ENCODE measurements at places on chromosomes 2 and 18. TPM values are rescaled to one million over a fixed set of nuclear protein-coding genes. Genes with fewer than 3 reads are reported as not detected.
A peak's percentile ranks its signal among the peaks of the same experiment; 100 is the strongest.

GRCh38 chr2:29245742-29246382, 130.6 kb downstream of the CLIP4 start:
- DNase-seq: peak; percentile 4

GRCh38 chr2:157024129-157024528, 233.4 kb upstream of the GALNT5 start:
- DNase-seq: no peak

- DNase-seq: no peak
Measured at GRCh38 chr2:64404002-64404731, 49.8 kb upstream of the LGALSL start.

DNA sequence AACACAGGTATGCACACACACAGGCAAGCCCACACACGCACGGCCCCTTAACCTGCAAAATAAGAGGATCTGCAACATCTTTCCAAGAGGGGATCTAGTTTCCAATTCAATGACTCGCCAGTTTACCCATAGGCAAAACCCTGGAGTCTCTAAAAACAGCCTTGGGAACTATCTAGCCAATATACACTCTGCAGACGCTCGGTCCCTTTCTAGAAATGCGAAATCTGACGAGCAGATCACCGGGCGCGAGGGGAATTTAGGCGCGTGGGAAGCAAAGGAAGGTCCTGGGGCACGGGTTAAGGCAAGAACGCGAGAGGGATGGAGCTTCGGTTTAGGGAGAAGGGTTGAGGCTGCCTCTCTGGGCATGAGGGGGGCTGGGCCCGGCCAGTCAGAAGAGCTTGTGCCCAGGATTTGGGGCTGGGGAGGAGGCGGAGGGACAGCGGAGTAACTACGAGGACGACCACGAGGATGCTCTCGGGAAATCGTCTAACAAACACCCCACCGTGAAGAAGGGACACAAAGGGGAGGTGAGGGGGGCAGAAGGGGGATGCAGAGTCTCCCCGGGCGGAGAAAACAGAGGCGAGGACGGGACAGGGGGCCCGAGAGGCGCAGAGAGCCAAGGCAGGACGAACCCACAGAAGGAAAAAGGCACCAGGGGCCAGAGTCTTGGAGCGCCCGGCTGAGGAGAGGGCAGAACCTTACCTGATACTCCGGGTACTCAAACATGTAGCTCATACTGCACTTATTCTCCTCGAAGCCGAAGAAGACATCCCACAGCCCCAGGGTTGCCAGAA, 542 bp downstream of the PGAP1 start:
- DNase-seq: peak; percentile 42

DNA sequence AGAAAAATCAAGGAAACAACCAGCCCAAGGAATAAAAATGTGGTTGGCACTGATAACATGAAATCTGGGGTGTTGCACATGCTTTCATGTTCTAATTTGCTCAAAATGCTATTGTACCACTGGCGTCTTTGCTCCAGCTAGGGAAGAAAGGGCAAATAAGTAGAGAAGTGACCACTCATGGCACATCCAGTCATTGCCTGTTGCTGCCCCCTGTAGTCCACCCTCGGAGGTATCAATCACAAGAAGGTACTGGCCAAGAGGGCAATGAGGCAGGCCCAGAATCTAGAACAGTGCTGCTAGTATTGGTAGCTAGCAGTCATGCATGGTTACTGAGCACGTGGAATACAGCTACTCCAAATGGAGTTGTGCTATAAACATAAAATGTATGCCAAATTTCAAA, 213.4 kb downstream of the CDCA7 start:
- no peak for DNase-seq

GRCh38 chr2:62627667-62628066, 77.8 kb upstream of the EHBP1 start:
- DNase-seq: no peak

DNA sequence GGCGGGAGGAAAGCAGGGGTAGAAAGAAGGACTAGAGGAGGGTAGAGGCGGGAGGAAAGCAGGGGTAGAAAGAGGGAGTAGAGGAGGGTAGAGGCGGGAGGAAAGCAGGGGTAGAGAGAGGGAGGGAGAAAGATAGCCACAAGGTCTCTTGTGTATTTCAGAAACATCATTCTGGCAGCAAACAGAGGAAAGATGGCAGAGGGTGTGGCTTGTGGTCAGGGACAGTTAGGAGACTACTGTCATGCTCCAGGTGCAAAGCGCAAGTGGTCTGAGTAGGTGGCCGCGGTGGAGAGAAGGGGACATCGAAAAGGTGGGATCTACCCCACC, 82.4 kb upstream of the TAF1B start:
- no peak for DNase-seq

DNA sequence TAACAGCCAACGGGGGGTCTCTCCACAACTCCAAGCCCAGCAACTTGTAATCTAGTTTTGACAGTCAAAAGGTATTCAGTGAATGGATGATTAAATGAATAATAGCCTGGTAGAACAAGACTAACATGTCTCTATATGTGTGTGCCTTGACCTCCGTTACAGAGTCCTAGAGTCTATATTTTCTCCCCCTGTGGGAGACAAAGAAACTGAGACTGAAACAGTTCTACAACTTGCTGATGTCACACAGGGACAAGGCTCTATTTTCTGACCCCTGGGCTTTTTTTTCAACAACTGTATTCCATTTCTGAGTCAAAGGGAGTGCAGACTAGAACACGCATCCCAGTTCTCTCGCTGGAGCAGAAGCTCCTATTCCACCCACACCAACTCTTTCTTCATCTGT, 223.6 kb upstream of the AGAP1 start:
- DNase-seq: no peak

DNA sequence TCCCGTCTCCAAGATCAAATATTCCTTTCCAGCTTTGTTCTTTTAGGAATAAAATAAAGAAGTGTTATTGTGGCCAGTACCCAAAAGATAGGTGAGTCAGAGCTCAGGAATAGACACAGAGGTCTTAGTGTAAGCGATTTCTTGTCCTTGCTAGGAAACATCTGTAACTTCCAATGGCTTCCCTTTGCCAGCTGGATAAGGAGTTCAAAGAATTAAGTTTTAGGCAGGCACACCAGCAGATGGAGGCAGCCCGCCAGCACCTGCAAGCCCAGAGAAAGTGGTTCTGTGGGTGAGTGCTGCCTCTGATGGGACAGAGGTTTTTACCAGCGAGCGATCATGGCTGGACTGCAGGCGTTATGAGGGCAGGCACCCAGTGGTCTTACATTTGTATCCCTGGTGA, 125.4 kb downstream of the MGAT5 start:
- DNase-seq: no peak

GRCh38 chr2:161324876-161325275, 16.7 kb downstream of the PSMD14 start:
- DNase-seq: no peak

- DNase-seq: no peak
Measured at GRCh38 chr2:162328424-162329157, 10.1 kb upstream of the IFIH1 start.

DNA sequence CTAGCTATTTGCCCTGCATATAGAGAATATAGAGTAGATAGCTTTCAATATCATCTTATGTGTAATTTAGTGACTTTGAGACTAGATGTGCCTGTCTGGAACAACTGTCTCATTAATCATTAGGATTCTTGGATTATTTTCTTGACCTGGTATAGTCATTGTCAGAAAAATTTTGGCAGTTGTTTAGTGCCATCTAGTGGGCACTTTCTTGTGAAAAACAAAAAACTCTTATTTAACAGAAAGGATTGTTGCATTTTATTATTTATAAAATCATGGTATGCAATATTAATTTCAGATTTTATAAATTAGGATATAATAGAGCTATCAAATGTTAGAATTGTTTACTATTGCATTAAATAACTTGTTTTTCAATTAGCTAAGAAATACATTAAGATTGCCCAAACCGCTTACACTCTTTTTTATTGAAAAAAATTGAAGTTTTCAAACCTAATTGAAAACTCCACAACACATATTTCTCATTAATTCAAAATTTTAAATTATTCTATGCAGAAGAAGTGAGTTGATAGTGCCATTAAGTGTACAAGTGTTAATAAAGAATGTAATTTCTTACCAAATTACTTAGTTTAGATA, 80.3 kb downstream of the DYNAP start:
- DNase-seq: peak; percentile 34

DNA sequence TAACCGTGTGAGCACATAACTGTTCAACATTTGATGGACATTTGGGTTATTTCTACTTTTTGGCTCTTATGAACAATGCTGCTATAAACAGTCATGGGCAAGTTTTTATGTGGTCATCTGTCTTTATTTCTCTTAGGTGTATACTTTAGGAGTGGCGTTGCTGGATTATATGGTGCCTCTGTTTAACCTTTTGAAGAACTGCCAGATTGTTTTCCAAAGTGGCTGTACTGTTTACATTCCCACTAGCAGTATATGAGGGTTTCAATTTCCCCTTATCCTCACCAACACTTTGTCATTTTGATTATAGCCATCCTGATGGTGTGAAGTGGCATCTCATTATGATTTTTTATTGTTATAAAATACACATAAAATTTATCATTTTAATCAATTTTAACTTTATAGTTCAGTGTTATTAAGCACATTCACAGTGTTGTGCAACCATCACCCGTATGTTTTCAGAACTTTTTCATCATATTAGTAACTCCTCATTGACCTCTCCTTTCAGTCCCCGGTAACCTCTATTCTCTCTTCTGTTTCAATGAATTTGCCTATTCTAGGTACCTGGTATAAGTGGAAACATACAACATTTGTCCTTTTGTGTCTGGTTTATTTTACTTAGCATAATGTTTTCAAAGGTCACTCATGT, 55.4 kb downstream of the EML4 start:
- DNase-seq: no peak

DNA sequence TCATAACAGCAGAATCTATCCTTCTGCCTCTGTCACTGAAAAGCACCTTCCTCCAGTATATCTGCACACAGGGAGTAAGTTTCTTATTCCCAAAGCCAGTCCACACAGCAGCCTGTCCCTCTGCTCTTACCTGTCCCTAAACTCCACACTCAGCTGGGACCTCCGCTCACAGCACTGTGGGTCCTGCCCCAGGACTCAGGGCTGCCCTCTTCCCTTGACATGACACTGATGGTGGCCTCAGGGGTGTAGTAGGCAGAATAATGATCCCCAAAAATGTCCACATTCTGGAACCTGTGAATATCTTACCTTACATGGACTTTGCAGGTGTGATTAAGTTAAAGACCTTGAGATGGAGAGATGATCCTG, 39.7 kb upstream of the EML4 start:
- no peak for DNase-seq

GRCh38 chr2:126657148-126657635, 1.2 kb downstream of the GYPC start:
- peak; percentile 32 for DNase-seq

DNA sequence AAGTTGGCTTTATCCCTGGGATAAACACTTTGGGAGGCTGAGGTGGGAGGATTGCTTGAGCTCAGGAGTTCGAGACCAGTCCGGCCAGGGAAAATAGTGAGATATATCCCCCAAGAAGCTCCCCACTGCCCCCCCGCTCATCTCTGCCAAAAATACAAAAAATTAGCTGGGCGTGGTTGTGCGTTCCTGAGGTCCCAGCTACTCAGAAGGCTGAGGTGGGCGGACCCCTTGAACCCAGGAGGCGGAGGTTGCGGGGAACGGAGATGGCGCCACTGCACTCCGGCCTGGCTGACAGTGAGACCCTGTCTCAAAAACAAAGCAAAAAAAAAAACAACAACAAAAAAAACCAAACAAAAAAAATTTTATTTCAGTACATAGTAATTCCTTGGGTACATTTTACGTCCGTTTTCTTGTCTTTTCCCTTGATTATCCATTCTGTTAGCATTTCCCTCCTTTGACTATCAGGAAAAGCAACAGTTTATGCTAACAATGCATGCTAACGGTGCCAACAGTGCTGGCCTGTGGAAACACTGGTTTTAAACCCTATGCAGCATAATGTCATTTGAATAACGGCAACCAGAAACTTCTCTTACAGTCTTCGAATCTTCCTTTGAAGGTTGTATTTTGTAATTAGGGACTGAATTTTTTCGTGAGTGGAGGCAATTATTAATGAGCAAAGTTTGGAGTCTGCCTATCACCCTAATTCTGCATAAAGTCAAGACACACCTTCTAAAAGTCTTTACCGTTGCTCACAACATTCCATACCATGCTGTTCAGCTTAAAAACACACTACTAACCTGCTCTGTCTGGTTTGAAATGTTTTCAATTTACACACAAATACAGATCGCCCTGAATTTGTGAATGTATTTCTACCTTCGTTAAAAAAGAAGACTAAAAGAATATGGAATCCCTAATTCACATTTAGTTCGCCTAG, 721 bp upstream of the MIB1 start:
- no peak for DNase-seq

GRCh38 chr2:239671916-239672849, 271.4 kb upstream of the HDAC4 start:
- no peak for DNase-seq

- DNase-seq: no peak
Measured at GRCh38 chr18:37467002-37467662, 98.5 kb downstream of the CELF4 start.

- no peak for DNase-seq
Measured at GRCh38 chr2:673615-674320, 3.4 kb downstream of the TMEM18 start.

DNA sequence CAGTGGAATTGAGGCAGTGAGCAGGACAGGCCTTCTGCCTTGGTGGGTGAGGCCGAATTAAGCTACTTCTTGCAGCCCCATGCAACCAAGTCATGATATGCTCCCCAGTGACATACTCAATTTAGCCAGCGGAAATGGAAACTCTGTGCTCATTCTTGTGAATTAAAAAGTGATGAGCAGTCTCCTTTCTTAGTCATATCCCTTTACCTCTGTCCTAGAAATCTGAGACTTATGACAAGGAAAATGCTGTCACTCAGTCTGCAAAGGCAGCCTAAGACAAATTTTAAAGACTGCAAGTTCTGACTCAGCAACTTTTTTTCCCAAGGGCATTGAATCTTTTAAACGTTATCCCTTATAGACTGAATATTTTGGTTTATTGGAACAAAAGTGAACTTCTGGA, 218.2 kb downstream of the SH3BP4 start:
- no peak for DNase-seq

GRCh38 chr18:49597157-49597931, 35.5 kb downstream of the LIPG start:
- DNase-seq: no peak

- DNase-seq: no peak
Measured at GRCh38 chr2:39689272-39689841, 23.6 kb downstream of the TMEM178A start.

DNA sequence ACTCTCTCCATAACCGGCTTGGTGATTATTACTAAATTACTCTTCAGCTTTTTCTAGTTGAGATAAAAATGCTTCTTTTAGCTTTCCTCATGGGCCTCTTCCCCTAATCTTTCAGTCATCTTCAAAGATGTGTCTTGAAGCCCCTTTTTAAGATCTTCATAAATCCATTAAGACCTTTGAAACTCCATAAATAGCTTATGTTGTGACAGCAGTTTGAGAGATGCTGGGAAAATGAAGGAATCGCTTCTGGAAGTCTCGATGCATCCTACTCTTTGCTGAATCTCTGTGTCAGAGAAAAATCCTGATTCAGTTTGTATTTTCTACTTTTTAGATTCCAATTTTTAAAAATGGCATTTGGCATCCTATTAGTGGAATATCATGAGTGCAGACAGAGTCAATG, 13.0 kb downstream of the SCYGR4 start:
- no peak for DNase-seq

Gene ERBB4
- not detected for total RNA-seq

Gene CPS1
- 0.59 TPM for total RNA-seq

Gene AMER3
- not detected for total RNA-seq

Gene FBLN7
- total RNA-seq: 19.3 TPM

Gene RGPD3
- total RNA-seq: 0.44 TPM

Gene SERPINB11
- total RNA-seq: not detected

Gene IGFBP2
- not detected for total RNA-seq

All from CD4-positive, CD25-positive, alpha-beta regulatory T cell (primary cell).